Endodermal cell (in vitro differentiated cells): ENCODE measurements at places on chromosomes 12 and 14. TPM values are rescaled to one million over a fixed set of nuclear protein-coding genes. Genes with fewer than 3 reads are reported as not detected.

Gene UBR7
- 14.1 to 25.6 TPM (median 23.5 TPM) in 3 replicates for total RNA-seq

- no peak for DNase-seq
Measured at GRCh38 chr12:68115281-68115680, 44.3 kb downstream of the IFNG start.

GRCh38 chr12:112380663-112381405 is 1.4 kb downstream of the HECTD4 start:
- DNase-seq = peak; percentile 73

DNA sequence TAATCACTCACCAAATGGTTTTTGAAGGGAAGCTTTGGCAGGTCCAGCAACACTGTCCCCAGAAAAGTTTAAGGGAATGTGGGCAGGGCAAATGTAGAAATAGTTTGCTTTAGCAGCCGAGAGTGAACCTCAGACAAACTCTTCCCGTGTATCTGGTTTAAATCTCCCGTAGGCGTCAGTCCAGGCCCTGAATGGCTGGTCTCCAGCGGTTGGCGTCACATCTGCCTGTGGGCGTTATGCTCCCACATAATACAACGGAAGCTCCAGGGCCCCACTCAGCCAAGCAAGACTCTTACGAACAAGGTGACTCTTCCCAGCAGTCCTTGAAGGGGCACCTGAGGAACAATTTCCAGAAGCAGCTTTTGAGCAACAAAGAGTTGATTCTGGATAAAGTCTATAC is 942 bp downstream of the ZC2HC1C start:
- no peak for DNase-seq

GRCh38 chr14:28157887-28158791 is 608.4 kb upstream of the FOXG1 start:
- DNase-seq = peak; percentile 56

Gene BEST3
- total RNA-seq = not detected in 2 replicates

DNA sequence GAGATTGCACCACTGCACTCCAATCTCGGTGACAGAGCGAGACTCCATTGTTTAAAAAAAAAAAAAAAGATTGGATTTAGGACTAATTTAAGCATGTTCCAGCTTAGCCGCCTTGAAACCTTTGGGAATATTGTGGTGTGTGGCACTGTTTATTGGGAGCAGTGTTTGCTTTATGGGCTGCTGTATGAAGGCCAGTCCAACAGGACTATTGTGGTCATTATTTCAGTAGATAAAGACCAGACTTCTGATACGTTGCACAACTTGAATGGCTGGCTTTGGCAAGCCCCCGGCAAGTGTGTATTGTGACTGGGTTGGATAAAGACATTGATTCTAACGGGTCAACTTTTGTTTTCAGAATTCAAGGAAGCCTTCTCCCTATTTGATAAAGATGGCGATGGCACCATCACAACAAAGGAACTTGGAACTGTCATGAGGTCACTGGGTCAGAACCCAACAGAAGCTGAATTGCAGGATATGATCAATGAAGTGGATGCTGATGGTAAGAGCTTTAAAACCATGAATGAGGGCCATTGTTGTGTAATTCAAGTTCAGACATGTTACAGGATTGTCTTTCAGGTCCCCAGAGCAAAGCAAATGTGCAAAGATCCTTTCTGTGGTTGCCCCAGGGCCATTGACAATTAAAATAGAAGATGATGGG is 4.2 kb downstream of the CALM1 start:
- no peak for DNase-seq

- no peak for DNase-seq
Measured at GRCh38 chr14:36511981-36512584, 7.9 kb downstream of the NKX2-1 start.

GRCh38 chr14:97706819-97707218 is 909.6 kb downstream of the VRK1 start:
- no peak for DNase-seq

Gene VPS29
- 87.1 and 87.7 TPM in 2 replicates for total RNA-seq

DNA sequence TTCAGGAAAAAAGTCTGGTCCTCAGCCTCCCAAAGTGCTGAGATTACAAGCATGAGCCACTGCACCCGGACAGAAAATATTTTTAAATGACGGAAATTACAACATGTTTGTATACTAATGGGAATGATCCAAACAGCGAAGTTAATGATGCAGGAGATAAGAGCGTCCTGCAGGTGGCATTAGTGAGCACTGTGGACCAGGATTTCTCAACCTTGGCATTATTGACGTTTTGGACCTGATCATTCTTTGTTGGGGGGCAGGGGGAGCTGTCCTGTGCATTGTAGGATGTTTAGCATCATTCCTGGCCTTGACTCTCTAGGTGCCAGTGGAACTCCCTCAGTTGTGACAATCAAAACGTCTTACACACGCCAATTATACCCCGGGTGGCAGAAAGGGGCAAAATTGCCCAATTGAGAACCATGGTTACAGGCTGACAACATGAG is 34.1 kb downstream of the SCFD1 start:
- DNase-seq = peak; percentile 71

DNA sequence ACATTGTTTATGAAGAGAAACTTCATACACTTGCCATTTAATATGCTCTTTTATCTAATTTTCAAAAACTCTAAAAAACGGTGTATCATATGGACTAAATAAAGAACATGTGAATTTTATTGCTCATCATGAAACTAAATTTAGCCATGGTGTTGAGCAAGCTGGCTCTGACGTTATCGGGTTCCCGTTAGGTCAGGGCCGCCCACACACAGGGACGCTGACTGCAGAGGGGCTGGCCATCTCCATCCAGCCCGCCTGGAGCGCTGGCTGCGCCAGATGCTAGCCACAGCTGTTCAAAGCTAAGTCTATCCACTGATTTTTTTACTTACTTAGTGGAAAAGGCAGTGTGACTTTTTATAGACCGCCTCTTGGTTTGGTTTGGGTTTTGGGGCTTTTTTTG is 36.5 kb upstream of the DYNC1H1 start:
- no peak for DNase-seq

Gene LBHD2
- not detected in 2 replicates for total RNA-seq

DNA sequence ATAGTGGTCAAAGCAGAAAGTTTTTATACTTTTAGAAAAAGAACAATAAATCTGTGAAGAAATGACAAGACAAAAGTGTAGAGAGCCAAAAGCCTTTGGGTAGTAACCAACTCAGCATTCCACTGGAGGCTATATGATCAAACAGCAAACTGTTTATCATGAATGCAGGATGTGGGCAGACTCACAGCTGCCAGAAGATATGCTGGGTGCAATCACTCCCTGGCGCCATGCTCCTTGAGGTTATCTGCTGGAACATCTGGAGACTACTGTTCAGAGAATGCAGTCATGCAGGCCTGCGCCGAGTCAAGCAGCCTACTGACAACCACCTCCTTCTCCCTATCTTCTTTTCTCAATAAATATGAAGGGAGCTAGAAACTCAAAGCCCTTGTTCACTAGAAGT is 49.0 kb upstream of the SLC8A3 start:
- no peak for DNase-seq

- DNase-seq = no peak
Measured at GRCh38 chr12:103166949-103167348, 209.5 kb downstream of the ASCL1 start.

DNA sequence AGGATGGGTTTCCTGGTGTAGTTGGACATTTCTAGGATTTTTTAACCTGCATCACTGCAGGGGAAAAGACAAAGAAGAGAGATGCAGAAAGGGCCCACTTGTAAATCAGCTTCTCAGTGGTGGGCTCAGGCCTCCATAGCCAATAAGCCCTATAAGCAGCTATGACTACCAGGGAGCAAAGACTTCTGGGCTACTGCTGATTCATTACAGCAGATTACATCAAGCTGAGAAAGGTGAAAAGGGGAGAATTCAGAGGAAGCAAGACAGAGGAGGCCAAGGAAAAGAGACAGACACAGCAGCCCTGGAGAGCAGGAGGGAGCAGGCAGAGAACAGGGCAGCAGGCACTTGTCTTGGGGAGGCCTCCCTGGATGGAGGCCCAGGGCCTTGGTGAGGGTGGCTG is 95.2 kb downstream of the KCNA5 start:
- DNase-seq = no peak

- no peak for DNase-seq
Measured at GRCh38 chr14:65238456-65238855, 136.1 kb upstream of the MAX start.

GRCh38 chr12:89529738-89530137 is 3.9 kb upstream of the POC1B start:
- DNase-seq = no peak

Gene NAV3
- 0.20 to 0.86 TPM (median 0.38 TPM) in 3 replicates for total RNA-seq

- DNase-seq = no peak
Measured at GRCh38 chr12:47270782-47271664, 191.3 kb upstream of the AMIGO2 start.

Gene GRIN2B
- 2.1 to 3.2 TPM (median 2.3 TPM) in 3 replicates for total RNA-seq

Gene PLBD1
- total RNA-seq = 15.4 to 17.9 TPM (median 17.7 TPM) in 3 replicates

Gene ST8SIA1
- total RNA-seq = 9.7 and 11.2 TPM in 2 replicates

DNA sequence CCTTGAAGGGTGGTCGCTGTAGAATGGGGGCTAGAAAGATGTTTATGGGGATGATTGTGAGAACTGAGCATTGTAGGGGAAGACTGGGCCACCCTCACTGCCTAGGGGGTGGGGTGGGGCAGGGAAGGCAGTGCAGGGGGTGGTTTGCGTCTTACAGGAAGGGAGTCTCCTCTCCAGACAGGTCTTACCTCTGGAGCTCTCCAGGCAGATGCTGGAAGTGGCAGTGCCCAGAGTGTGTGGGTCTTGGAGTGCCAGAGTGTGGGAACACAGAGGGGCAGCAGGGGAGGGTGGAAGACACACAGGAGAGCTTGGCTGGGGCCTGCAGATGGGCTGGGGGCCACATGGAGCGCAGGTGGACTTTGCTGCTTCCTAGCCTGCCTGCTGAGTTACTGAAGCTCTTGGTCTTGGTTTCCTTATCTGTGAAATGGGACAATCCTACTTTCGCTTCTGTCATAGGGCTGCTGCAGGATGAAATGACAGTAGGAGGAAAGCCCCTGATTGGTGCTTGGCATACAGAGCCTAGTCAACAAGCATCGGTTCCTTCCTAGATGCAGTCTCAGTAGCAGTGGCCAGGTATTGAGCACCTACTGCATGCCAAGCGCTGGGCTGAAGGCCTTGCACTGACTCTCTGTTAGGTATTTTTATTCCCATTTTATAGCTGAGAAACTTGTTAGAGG is 118.3 kb downstream of the SLC25A47 start:
- DNase-seq = no peak

Gene HNF1A
- total RNA-seq = 0.24 and 0.25 TPM in 2 replicates

Gene PGF
- total RNA-seq = 5.0 TPM in 2 replicates

GRCh38 chr14:102231476-102232347 is 73.3 kb downstream of the MOK start:
- peak; percentile 59 for DNase-seq

GRCh38 chr14:91154851-91155625 is 41.2 kb downstream of the DGLUCY start:
- DNase-seq = no peak

DNA sequence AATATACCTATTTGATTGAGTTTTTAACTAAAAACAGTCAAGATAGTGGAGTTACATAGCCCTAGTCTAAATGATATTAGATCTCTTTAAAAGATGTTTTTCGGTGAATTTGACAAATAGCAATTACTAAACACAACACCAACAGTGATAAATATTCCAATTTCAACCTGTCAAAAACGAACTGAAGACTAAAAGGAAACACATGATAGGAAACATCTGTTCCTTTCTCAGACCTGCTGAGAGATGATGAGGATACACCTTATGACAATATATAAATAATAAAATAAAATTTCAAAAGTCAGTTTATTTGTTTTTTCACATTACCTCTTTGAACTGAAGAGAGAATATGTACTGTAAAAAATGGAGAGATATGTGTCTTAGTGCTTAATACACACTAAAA is 232.7 kb downstream of the RASSF9 start:
- DNase-seq = no peak

DNA sequence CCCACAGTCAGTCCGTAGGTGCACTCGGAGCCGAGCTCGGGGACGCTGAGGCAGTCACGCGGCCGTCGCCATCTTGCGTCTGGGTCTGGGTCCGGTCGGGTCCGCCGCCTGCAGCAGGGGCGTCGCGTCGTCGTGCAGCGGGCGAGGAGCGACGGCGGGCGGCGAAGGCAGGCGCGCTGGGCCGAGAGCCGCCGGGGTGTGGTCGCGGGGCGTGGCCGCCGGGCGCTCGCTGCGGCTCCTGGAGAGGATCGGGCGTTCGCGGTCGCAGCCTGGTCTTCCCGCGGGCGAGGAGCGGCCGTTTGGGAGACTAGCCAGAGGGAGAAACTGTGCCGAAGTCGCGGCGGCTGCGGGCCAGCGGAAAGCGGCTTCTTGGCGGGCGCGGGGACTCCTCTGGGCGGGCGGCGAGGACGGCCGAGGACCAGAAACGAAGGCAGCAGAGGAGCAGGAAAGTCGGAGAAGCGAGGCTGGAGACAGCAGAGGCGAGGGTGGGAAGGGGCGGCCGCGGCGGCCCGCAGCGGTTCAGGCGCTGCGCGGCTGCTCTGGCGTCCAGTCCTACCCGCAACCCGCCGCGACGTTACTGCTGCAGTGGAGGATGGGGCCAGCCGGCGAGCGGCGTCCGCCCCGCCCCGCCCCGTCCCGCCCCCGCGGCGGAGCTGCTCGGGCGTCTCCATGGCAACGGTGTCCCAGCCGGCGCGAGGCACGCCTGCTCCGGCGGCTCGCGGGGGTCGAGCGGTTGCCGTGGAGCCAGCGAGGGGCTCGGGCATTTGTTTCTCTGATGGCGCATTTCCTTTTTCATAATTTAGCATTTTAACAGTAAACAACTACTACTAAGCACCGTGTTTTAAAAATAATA is at the start of gene PNMA1:
PNMA1 (minus strand) TSS at position 582 of the 853 bp plus-strand sequence. CDS start 745 bp downstream, outside the sequence.
- peak; percentile 94 for DNase-seq

Gene RAB15
- 63.2 and 77.2 TPM in 2 replicates for total RNA-seq

GRCh38 chr12:31267966-31268365 is 58.0 kb downstream of the SINHCAF start:
- DNase-seq = peak; percentile 24

Gene RNASE1
- total RNA-seq = 5.0 to 10.3 TPM (median 9.9 TPM) in 3 replicates

Gene GDF11
- total RNA-seq = 27.6 to 35.3 TPM (median 29.8 TPM) in 3 replicates

Gene KLRD1
- 2.2 to 3.7 TPM (median 2.5 TPM) in 3 replicates for total RNA-seq

GRCh38 chr14:33796356-33796755 is 154.5 kb downstream of the EGLN3 start:
- DNase-seq = no peak

DNA sequence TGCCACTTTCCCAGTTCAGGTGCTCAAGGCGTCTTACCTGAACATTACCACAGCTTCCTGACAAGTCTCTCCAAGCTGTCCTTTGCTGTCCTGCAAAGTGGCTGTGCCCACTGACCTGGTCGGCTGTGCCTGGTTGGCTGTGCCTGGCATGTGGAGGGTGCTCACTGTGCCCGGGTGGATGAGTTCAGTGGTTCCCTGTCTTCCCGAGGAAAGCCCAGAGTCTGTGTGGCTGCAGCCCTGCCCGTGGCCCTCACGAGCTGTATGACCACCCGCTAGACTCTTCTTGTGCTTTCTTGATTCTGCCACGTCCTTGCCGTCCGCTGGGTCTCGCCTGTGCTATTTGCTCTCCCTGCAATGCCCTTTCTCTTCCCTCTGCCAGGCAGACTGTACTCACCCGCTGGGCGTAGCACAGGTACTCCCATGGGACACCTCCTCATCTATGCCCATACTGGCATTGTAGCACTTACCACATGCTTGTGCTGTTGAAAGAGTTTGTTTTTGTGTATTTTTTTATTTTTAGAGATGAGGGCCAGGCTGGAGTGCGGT is 95.9 kb downstream of the TSPAN9 start:
- no peak for DNase-seq

Gene COX6A1
- total RNA-seq = 344 and 349 TPM in 2 replicates

- no peak for DNase-seq
Measured at GRCh38 chr12:67426067-67426466, 156.9 kb downstream of the CAND1 start.
